Body of pancreas (tissue), 4 donors: ENCODE measurements at places on chromosomes 7 and 10. TPM values are rescaled to one million over a fixed set of nuclear protein-coding genes. Genes with fewer than 3 reads are reported as not detected.

Gene STOX1
- total RNA-seq = 4.0 TPM

Gene EVX1
- not detected for total RNA-seq

Gene MNX1
- 14.3 TPM for total RNA-seq

Gene OR6B1
- total RNA-seq = not detected

DNA sequence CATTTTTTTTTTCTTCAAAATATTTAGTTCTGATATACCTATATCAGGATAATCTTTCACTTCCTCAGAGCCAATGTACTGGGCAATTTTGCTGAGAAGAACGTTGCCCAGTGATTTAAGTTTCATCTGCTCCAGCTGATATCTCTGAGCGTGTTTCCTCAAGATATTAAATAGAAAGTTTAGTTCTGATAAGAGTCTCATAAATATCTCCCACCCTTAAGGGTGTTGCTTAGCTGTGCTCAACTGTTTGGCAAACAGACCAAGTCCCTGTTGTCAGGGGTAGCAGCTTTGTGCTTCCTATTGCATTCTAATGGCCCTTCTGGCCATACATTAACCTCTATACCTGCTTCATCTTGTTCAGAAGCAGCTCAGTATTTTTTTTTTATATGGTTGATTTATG is 84.7 kb upstream of the GPR141 start:
- no peaks in the 10 kb centered on the region for H3K36me3 ChIP-seq
- H3K27ac ChIP-seq = no peak overlapping the region
- no peak for DNase-seq

GRCh38 chr7:91266067-91266688 is 1.9 kb downstream of the FZD1 start:
- H3K36me3 ChIP-seq = no peaks in the 10 kb centered on the region
- no peak for DNase-seq
- H3K27ac ChIP-seq = peak overlapping the region; percentile 96
- peaks cover 29% of the 10 kb centered on the region for H3K4me1 ChIP-seq

DNA sequence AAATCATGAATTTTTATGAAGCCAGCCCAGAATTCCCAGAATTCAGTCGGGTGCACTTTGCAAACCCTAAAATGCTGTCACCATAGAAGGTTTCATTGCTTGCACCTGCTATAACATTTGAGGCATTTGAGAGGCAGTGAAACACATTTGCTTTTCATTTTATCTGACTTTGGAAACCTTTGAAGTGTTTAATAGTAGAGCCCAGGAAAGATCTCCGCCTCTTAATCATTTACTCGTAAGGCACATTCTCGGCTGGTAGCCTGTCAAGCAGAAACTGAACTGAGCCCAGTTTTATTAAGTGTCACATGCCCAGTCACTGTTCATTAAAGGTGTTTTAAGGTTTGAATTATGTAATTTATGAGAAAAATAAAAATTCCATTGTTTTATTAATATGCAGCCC is 247.6 kb downstream of the EMX2 start:
- no peak overlapping the region for H3K27ac ChIP-seq
- H3K27me3 ChIP-seq = no peaks in the 10 kb centered on the region
- no peaks in the 10 kb centered on the region for H3K4me1 ChIP-seq
- H3K36me3 ChIP-seq = no peaks in the 10 kb centered on the region
- no peak for DNase-seq
- no peak overlapping the region for H3K4me3 ChIP-seq

DNA sequence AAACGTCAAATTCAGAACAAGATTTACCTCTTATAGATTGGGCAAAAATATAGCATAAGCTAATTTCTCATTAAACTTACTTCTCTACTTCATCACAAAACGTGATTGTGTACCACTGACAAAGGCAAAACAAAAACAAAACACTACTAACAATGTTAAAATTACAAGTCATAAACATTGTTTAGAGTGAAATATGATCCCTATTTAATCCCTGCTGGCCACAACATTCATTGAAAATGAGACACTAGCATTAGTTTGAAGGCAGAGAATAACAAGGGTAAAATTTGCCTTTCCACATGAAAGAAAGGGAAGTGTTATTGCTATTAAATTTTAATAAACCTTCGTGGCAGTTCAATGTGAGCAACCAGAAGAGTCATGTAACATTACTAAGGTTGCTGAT is 45.0 kb downstream of the SEMA3A start:
- no peaks in the 10 kb centered on the region for H3K36me3 ChIP-seq
- no peak overlapping the region for H3K4me3 ChIP-seq
- DNase-seq = no peak
- no peak overlapping the region for H3K27ac ChIP-seq
- no peaks in the 10 kb centered on the region for H3K4me1 ChIP-seq

GRCh38 chr7:158296798-158297104 is 290.9 kb downstream of the PTPRN2 start:
- H3K4me1 ChIP-seq = no peaks in the 10 kb centered on the region
- no peak overlapping the region for H3K27ac ChIP-seq

- H3K36me3 ChIP-seq = no peaks in the 10 kb centered on the region
- no peaks in the 10 kb centered on the region for H3K27me3 ChIP-seq
- no peak overlapping the region for H3K4me3 ChIP-seq
Measured at GRCh38 chr7:97116308-97116707, 1.2 kb upstream of the SDHAF3 start.

GRCh38 chr7:150855476-150856302 is 3.4 kb downstream of the AOC1 start:
- H3K36me3 ChIP-seq = no peaks in the 10 kb centered on the region
- H3K27me3 ChIP-seq = no peaks in the 10 kb centered on the region
- H3K4me1 ChIP-seq = no peaks in the 10 kb centered on the region
- H3K27ac ChIP-seq = no peak overlapping the region
- H3K4me3 ChIP-seq = no peak overlapping the region

DNA sequence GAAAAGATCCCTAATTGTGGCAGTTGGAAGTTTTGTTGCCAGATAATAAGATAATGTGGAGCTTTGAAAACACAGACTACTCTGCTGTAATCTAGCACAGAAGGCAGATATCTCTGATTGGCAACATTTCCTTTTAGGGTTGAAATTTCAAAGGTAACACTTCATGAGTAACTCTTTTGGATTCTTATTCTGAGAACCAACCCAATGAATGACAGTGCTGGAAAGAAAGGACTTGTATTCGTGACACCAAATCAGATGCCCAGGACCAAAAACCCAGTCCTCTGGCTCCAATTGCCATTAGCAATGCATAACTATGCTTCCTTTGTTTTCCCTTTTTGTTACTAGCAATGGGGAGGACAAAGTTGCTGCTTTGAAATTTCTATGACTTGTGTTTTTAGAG is 41.0 kb upstream of the ELMO1 start:
- no peak overlapping the region for H3K27ac ChIP-seq
- no peaks in the 10 kb centered on the region for H3K36me3 ChIP-seq
- H3K27me3 ChIP-seq = no peaks in the 10 kb centered on the region
- no peak overlapping the region for H3K4me3 ChIP-seq
- no peaks in the 10 kb centered on the region for H3K4me1 ChIP-seq
- no peak for DNase-seq
